ENCODE measurements at places on chromosomes 6 and 20. TPM values are rescaled to one million over a fixed set of nuclear protein-coding genes. Genes with fewer than 3 reads are reported as not detected.

Gene HUS1B
- polyA plus RNA-seq: 0.22 TPM

DNA sequence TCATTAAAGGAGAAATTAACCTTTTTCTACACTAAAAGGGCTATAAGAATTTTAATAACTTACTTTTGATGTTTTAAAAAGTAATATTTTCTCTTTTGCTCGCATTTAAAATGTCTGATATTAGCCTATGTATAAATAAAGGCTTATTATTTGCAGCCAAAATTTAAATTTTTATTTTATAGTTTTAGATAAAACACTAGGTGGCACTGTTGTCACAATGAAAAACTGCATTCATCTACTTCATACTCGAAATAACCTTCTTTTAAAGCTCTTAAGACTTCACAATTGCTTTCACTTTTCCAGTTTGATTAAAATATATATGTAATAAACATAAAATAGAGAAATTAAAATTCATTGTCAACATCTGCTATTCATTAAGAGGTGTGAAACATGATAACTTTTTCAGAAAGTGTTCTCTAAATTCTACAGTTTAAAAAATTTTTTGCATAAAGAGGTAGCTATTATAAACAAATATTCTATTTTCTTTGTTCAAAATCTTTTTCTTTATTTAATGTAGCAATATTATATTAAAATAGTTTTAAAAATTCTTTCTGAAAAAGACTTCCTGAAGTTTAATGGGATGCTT is 78.8 kb upstream of the DEFB112 start:
- peak; percentile 5 for DNase-seq

GRCh38 chr20:34704177-34705007 is at the start of gene TP53INP2:
TSS of gene TP53INP2 (plus strand) at chr20:34704344. CDS start at chr20:34708740, 4,396 bp downstream.
- DNase-seq: peak; percentile 91

Gene OR2B6
- polyA plus RNA-seq: not detected

- no peak for DNase-seq
Measured at GRCh38 chr20:53274365-53274764, 302.2 kb downstream of the TSHZ2 start.

DNA sequence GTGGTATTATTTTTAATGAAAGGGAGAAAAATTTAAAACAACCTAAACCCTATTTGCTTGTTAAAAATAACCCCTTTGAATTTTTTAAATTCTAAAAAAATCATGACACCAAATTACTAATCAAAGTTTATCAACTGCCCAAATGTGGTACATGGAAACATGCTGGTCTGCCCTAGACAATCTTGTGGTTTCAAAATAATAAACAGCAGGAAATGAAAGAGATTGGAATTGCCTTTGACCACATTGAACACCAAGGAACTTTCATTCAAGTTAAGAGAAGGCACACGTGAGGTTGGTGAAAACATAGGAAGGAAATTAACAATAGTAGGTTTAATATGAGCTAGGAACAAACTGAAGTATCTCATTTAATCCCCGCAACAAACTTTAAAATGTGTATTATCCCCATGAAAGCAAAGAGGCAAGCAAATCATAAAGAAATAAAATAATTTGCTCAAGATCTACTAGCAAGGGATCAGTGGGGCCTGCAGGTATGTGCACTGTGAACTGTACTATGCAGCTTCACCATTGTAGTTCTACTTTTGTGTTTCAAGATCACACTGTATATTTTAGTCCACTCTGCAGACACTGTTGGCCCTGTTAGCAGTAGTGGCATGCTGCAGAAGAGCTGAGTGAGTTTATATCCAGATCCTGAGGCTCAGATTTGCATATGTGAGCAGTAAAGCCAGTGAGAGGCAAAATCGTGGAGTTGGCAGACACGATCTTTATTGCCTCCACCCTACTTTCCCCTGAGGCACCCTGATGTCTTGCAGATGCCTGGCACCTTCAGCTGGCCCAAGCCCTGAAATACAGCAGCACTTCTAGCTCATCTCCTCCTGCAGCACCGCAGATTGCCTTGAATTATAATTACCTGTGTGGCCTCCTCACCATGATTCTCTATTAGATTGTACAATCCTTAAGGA is 157.8 kb upstream of the TENT5A start:
- DNase-seq: no peak

Gene SLC16A10
- polyA plus RNA-seq: 33.8 TPM

GRCh38 chr20:32523613-32524213 is 61.4 kb downstream of the NOL4L start:
- DNase-seq: no peak

DNA sequence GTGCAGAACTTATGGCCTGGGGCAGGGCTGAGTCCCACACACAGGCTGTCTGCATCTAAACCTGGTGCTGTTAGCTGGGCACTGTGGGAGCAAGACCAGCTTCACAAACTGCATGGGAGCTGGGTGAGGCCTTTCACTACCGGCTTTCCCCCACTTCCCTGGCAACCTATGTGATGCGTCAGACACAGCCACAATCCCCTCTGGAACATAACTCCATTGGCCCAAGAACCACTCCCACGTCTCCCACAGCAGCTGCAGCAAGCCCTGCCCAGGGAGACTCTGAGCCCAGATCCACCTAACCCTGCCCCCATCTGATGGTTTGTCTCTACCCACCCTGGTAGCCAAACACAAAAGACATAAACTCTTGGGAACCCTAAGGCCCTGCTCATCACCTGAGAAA is 9.3 kb downstream of the WDR27 start:
- no peak for DNase-seq

DNA sequence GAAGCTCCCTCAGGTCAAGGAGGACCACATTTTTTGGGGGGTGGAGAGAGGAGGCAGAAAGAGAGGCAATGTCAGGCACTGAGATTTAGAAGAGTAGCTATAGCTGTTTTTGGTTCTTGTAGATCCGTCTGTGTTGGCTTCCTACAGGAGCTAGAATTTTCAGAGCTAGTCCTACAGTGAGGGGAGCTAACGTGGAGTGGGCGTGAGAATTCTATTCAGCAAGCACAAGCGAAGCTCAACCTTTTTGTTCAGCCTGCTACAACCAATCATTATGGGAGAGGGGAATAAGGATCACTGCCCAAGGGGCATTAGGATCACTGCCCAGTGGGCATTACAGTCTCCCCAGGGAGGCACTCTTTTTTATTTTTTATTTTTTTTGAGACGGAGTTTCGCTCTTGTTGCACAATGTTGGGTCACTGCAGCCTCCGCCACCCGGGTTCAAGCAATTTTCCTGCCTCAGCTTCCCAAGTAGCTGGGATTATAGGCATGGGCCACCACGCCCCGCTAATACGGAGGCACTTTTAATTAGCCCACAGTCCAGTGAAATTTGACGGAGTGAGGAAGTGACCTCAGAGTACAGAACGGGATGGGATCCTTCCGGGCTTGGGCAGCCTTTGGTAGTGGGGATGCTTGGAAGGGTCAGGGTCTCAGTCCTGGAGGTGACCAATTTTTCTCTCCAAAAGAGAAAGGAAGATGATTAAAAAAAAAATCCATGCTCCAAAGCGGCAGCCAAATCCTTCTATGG is 1.1 kb upstream of the PANK2 start:
- no peak for DNase-seq

- no peak for DNase-seq
Measured at GRCh38 chr20:36644706-36645095, 1.3 kb downstream of the SLA2 start.

- no peak for DNase-seq
Measured at GRCh38 chr6:83696674-83697073, 12.2 kb downstream of the SNAP91 start.

GRCh38 chr6:74115674-74116073 is 419.7 kb downstream of the CD109 start:
- no peak for DNase-seq

GRCh38 chr6:157217894-157218370 is 105.4 kb downstream of the TMEM242 start:
- no peak for DNase-seq

Gene CAGE1
- 0.10 TPM for polyA plus RNA-seq

DNA sequence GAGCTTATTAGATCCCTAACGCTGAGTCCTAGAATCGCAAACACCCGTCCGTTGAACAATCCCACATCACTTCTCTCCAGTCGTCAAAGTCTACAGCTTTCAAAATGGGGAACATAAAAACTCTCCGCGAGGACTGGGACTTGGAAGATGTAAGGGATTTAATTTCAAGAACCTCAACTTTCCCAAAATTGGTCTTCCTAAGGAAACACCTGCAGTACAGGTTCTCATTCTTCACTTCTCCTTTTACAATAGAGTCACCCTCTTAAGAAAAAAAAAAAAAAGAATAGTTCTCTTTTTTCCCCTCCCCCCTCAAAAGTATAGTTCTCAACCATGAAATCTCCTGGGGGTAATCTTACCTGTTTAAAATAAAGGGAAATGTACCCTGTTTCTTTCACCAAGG is 6.6 kb upstream of the ZBTB22 start:
- DNase-seq: no peak

DNA sequence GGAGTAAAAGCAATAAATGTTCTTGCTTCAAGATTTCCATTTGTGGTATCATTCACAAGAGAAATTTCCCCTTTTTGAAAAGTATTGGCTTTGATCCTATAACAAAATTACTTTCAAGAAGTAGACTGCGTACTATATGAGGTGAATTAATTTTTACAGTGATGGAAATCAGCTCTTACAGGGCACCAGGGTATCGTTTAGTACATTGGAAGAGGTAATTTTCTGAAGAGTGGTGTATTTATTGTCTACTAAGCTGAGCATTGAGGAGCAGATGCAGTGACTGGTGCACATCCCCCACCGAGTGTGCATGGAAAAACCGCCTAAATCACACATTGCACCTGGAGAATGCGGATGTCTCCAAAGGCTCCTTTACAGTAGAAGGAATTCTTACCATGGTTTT is 209.5 kb downstream of the SAMD5 start:
- DNase-seq: no peak

Data from renal pelvis (tissue), 12 donors.